ENCODE measurements at places on chromosomes 5 and 9.

DNA sequence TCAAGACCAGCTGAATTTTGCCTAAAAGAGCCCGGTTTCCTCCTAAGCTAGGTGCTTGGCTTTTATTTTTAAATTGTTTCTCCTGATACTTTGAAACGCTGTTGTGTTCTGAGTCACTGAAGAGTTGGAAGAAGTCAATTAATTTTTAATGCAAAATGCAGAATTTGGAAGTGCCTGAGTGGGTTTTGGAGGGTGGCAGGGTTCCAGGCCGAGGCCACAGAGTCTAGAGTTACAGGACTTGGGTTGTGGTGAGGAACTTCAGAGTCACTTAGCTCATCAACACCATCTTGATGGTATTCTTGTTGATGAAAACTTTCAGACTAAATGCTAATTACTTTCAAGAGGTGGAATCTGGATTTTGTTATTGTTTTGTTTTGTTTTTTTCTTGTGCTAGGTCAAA is 130.6 kb downstream of the PDZD2 start:
- DNase-seq, result no peak

- no peak for DNase-seq
These were observed 44.1 kb upstream of the FOXE1 start for GRCh38 chr9:97808972-97809371.

- DNase-seq, result no peak
These were observed 368 bp downstream of the SURF1 start for GRCh38 chr9:133355881-133356357.

- no peak for DNase-seq
These were observed 9.4 kb downstream of the CD180 start for GRCh38 chr5:67187006-67187715.

DNA sequence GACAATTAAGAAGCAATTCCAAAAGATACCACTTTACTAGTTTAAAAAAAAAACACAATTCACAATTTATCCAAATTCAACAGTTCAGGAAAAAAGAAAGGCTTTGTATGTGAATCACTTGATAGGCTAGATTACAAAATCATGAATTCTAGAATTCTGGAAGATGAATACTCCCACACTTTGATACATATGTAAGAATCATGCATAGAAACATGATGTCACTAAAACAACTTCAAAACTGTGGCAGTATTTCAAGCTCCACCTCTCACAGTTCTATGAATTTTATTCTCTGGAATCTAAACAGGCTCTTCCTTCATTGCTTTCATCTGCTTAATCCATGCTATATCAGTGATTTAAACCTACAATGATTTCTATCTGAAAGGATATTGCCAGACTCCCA is 51.0 kb downstream of the GNAQ start:
- DNase-seq, result no peak

DNA sequence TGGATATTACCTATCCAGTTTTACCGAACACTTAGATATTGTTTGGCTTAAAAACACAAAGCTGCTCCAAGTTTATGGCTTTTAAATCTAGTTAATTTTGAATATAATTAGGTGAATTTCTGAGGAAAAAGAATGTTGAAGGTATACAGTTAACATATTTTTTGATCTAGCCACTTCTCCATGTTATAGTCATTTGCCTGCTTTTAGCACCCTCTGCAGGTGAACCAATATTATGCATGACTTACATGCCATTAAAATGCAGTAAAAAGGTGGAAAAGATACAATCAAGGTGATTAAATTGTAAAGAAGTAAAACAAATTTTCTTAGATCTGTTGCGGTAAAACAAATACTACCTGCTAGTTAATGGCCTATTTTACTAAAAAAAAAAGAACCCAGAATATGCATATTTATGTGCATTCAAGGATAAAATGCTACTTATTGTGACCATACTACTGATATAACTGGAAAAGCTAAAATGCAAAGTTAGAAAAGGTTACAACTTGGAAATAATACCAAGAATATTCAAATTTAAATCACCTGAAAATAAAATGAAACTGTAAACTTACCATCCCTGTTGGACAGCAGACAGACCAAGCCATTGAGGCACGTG is 132.1 kb downstream of the AP3B1 start:
- no peak for DNase-seq

- no peak for DNase-seq
These were observed 29.7 kb upstream of the EFNA5 start for GRCh38 chr5:107700481-107700880.

DNA sequence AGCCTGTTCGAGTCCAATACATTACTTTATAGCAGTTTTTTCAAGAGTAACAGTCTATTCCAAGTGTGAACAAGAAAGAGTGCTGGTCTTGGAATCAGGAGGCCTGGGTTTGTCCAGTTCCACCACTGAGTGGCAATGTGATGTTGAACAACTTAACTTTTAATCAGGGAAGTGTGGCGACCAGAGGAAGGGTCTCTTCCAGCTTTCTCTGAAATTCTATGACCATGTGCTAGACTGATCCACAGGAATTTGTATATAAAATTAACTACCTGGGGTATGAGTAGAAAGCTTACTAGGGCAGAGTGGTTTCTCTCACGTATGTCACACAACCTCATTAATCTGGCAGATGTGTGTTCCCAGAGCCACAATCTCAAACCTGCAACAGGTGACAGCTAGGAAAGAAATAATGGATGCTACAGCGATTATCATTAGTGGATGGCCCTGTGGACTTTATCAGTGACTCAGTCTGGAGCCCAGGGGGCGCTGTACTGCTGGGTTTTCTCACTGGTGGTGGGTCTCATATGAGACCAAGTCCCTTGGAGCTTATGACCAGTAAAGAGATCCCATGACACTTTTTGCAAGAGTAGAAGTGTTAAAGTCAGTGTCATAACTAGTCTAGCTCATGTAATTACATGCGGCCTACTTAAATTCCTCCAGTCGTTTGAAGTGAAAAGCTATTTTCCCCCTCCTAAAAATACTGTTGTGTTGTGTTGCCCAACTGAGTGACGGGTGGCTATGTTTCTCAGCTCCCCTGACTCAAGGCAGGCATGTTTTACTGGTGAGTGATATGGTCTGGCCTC is 116.5 kb downstream of the GDNF start:
- no peak for DNase-seq

DNA sequence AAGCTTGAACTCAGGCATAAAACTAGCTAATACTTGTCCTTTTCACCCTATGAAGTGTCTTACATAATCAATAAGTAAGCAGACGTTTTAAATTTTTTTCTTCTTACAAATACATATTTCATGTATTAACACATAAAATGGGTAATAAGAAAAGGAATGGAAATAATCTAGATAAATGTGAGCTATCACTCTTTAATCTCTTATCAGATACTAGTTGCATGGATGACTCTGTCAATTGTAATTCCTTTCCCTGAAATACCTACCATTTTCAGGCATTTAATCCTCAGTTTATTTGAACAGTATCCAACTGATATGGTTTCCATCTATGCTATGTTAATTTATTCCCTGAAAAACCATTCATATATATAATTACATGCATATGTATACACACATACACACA is 166.0 kb upstream of the RGS7BP start:
- DNase-seq, result no peak

DNA sequence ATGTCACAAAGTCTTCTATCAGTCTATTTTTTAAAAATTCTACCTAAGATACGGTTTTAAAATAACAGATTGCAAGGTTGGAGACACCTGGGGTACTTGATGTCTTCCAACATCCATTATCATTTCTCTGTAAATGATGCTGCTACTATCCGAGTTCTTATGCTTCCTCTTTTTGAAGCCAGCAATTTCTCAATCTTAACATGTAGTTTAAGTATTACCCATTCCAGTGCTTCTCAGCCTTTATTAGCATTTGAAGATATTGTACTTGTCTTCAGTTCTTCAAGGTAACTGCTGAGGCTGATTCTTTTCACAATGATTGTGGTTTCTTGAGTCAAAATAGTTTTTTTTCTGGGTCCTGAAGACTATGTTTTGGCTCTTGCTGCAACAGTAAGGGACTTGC is 96.4 kb upstream of the SELENOP start:
- no peak for DNase-seq

DNA sequence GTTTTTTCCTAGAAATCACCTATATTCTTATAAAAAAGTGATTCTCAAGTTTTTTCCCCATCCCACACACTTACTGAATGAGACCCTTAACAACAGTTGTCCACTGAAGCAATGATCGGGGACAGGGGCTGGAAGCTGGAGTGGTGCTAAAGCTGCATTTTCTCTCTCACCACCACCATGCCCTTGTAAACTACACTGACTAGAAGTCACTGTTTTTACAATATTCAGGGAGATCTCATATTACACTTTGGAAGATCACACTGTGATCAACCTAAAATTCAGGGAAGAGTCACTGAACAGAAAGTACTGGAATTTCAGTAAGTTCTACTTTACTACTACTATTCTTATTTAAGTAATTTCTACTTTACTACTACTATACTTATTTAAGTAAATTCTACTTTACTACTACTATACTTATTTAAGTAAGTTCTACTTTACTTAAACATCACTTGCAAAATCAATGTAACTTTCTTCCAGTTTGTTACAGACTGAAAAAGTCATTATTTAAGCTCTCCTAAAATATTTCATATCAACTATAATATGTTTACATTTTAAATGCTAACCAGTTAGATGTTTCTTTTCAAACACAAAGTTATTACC is 164.3 kb downstream of the AGTPBP1 start:
- no peak for DNase-seq

- no peak for DNase-seq
These were observed 204.1 kb downstream of the MEF2C start for GRCh38 chr5:88678770-88679381.

DNA sequence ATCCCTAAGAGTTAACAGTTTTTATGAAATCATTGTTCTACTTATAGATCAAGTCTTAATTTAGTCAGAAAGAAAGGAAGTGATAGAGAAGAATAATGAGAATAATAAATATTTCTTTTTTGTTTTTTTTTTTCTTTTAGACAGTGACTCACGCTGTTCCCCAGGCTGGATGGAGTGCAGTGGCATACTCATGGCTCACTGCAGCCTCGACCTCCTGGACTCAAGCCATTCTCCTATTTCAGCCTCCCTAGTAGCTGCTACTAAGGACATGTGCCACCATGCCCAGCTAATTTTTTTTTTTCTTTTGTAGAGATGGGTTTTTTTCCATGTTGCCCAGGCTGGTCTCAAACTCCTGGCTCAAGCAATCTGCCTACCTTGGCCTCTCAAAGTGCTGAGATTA is 11.0 kb downstream of the IFNA21 start:
- DNase-seq, result no peak

- DNase-seq, result no peak
These were observed 190.5 kb upstream of the CLINT1 start for GRCh38 chr5:158049459-158049858.

DNA sequence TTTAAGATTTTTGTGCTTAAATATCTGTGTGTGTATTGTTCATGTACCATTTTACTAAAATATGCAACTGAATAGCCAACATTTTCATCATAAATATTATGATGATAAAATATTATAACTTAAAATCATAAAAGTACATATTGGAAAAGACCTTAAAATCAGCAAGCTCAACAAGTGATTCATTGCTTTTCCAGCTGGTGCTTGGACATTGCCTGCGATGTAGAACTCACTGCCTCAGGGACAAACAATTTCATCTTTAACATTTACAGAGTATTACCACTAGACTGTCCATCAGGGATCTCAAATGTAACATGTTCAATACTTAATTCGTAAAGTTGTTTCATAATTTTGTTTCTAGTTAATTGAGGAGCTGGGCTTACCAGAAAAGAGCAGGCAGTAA is 17.5 kb upstream of the SMARCA2 start:
- no peak for DNase-seq

DNA sequence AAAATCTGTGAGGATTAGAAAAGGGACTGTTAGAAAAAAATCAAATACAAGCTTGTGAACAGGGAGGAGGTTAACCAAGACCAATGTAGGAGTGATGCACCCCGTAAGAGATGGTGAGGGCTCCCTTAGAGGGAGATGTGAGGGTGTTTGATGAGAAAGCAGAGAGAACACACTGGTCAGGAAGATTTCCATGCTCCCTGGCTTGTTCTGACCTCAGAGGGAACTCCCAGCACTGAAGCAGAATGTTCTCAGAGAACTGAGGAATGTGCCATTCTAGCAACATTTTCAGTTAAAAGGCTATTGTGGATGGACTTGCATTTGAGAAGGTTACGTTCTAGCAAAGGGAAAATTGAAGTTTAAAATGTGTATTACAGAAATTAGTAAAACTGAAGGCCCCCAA is 110.6 kb downstream of the HTR4 start:
- DNase-seq, result no peak

DNA sequence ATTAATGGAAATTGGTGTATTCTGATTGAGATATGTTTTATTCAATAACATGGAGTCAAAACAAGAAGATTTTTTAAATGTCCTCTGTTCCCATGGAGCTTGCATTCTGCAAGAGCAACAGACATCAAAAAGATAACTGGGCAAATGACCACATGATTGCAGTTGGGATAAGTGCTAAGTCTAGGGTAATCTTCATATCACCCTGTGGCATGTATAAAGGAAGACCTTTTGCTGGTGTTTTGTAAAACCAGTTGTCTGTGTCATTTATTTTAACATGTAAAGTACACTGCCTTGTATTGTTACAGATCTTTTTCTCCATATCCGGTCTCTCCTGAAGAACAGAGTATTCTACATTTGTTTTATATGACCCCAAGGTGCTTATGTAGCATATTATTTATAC is 44.0 kb downstream of the PTCD2 start:
- no peak for DNase-seq

DNA sequence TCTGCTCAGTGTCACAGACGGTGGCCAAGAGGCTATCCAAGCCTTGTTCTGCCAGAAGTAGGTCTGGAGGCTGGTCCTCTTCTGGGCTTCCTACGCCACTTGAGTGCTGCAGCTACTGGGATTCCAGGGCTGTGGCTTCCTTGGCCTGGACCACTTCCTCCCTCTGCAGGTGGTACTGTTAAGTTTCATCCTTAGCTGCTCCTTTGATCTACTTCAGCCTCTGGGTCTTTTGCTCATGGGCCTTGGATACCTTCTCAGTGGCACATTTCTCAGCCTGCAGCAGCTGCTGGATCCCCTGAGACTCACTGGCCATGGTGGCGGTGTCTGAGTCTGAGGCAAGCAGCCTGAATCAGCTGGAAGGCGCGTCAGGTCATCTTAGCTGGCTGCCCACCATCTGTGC is 10.3 kb downstream of the CNOT8 start:
- no peak for DNase-seq

- no peak for DNase-seq
These were observed 1.1 kb downstream of the CNOT6 start for GRCh38 chr5:180495292-180495691.

DNA sequence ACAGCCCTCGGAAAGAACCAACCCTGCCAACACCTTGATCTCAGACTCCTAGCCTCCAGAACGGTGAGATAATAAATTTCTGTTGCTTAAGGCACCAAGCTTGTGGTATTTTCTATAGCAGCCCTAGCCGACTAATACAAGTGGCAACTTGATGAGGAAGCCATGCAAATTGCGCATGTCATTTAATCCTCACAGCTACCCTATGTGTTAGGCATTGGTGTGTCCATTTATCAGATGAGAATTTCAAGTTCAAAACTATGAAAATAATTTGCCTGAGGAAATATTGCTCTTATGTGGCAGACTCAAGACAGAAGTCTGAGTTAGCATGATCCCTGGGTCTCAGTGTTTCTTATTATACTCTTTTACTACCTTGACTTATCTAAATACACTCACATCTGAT is 264.0 kb downstream of the PDE4D start:
- DNase-seq, result no peak
